ENCODE measurements at places on chromosomes 4 and X.

DNA sequence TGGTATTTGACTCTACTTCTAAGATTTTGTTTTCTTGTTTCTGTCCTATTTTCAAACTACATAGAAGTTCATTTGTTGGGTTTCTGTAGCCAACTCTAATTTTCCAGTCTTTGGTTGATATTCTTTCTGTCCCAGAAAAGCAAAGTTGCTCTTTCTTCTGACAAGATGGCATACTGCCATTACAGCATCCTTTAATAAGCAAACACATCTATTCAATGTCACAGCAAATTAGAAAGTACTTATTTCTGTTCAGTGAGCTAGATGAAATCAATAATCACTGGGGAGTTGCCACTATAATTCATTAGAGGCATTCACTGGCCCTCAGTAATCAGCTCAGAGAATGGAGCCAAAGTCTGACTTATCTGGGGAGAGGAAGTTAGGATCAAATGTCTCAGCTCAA, 1258.0 kb upstream of the IGFBP7 start:
- DNase-seq, result no peak

DNA sequence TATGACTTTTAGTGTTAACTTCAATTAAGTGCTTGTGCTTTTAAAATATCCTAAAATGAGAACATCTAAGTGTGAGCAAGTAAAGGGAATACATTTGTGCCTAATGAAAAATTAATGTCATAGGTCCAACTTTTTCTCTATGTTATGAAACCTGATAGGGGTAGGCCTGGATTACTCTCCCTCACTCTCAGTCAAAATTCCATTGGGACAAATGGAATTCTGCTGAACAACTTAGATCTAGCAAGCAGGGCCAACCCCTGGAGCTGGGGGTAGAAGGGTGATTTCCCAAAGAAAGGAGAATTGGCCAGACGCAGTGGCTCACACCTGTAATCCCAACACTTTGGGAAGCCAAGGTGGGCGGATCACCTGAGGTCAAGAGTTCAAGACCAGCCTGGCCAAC, 67.4 kb downstream of the EDNRA start:
- DNase-seq, result no peak

DNA sequence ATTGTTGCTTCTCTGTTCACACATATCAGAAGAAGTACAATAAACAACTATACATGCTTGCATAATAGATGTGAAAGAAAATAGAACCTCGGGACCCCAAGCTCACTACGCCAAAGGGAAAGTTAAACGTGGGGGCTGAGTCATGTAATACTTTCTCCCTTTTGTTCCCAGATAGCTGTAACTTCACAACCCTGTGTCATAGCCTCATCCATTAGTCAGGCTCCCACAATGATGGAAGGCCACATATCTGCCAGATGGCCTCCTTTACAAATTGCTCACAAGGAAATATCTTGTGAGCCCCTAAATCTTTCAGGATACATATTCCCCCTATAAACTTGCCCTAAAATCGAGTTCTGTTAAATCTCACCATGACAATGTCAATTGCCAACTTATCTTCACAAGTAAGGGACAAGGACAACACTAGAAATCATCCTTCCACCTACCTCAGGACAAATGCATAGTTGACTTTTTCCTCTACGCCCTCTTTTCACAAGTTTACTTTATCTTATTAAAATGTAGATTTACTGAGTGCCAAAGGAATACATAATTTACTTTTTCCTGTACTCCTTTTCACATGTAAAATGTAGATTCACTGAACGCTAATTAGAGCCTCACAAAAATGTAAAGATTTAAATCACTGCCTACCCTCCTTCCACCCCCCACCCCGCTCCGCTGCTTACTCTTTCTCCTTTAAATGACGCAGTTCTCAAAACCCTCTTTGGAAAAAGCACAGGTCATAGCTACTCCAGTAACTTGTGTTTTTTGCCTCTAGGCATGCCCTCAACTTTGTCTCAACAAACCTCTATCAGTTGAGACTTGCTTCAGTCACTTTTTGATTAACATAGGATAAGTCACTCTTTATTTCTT, 477.1 kb downstream of the DTHD1 start:
- no peak for DNase-seq

DNA sequence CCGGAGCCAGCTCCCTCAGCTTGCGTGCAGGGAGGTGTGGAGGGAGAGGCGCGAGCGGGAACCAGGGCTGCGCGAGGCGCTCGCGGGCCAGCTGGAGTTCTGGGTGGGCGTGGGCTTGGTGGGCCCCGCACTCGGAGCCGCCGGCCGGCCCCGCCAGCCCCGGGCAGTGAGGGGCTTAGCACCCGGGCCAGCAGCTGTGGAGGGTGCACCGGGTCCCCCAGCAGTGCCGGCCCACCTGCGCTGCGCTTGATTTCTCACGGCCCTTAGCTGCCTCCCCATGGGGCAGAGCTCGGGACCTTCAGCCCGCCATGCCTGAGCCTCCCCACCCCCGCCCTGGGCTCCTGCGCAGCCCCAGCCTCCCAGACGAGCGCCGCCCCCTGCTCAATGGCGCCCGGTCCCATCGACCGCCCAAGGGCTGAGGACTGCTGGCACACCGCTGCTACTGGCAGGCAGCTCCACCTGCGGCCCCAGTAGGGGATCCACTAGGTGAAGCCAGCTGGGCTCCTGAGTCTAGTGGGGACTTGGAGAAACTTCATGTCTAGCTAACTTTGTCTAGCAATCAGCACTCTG, 37.8 kb upstream of the SMARCAD1 start:
- DNase-seq, result no peak

DNA sequence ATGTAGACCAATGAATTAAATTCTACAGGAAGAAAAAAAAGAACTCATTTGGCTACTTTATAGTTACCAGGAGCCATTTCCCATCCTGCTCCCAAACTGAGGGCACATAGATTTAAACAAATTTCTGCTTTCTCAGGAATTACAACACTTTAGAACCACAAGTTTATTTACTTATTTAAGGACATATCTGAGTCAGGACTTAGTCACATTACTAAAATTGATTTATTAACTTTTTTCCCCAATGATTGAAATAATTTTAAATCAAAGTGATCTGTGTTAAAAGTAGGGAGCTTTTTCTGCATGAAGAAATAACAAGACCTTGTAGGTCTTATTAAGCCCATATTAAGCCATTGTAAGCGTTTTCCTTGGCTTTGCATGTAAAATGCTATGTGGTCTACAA, 291.0 kb upstream of the HAND2 start:
- DNase-seq, result no peak

GRCh38 chr4:141390571-141390970, 169.9 kb downstream of the ZNF330 start:
- DNase-seq, result no peak

DNA sequence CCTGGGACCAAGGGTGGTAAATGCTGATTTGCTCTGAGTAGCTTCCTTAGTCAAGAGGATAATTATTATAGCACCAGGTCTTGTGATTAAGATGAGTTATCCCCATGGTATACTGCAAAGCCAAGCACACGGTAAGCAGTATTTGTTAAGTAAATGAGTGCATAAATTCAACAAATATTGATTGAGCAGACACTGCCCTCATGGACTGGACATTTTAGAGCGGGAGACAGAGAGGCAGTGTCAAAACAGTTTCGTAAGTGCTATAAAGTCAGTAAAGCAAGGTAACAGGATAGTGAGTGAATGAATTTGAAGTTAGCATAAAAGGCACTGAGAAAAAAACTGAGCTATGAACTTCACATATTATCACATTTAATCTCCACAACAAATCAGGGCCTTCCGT, 13.9 kb downstream of the PHF8 start:
- DNase-seq, result no peak

- no peak for DNase-seq
Measured at GRCh38 chr4:82430964-82431745, 765 bp downstream of the ENOPH1 start.

- DNase-seq, result no peak
Measured at GRCh38 chr4:164540987-164541386, 212.9 kb upstream of the SMIM31 start.

- DNase-seq, result no peak
Measured at GRCh38 chr4:35725131-35725530, 519.2 kb downstream of the ARAP2 start.

DNA sequence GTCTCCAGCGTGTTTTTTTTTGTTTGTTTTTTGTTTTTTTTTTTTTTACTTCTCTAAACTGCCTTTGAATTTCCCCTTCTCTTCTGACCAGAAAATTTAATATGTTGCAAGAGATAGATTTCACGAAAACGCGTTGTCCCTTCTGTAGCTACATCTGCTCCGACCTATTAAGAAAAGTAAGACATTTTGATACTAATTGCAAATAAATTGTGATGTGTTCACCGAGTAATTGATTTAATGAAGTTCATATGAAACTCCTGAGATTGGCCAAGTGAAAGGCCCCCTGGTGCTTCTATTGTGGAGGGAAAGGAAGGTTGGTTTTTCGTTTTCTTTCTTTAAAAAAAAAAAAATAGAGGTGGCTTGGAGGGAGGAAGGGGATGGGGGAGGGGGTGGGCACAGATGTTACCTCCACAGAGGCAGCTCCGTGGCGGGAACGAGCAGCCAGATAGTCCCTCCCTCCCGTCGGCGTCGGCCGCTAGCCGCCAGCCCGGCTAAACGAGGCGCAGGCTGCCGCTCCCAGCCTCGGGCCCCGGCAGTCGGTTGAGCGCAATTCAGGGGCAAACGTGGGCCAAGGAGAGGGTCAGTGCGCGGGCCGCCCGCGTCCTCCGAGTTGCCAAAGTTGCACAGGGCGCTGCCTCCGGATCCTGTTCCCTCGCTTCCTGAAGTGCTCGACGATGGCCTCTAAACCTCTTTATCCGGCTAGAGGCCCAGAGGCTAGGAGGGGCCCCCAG, 139.1 kb upstream of the ZIC3 start:
- no peak for DNase-seq

GRCh38 chrX:149950681-149951080, 12.4 kb upstream of the EOLA2 start:
- DNase-seq, result no peak

DNA sequence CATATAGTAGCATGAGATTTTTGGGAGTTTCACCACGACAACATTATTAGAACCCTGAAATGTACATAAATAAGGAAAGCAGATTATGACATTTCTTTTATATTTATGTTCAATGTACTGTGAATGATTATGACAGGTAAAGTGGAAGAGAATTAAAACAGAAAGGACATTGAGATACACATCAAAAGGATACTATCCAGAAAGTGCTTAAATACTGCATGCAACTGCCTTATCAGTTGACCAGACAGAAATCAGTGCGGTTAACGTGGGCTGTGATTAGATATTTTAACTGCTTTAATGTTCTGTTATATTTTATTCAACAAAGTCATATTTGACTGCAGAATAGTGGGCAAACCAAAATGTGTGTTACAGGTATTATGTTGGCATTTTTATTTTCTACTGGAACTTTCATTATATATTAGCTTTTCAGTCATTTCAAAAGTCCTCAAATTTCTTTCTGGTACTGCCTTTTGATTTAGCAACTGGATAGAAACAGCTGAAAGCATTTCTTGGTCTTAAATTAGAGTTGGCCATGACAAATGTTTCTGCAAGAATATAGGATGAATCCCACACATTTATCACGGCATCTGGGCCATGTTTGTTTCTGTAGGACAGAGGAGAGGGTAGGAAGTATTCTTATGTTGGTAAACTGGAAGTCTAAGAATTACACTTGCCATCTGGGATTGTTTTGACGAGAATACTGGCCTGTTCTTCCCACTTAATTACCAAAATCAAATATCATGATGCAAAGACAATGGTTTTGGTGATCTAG, 255.2 kb downstream of the SLC39A8 start:
- no peak for DNase-seq

DNA sequence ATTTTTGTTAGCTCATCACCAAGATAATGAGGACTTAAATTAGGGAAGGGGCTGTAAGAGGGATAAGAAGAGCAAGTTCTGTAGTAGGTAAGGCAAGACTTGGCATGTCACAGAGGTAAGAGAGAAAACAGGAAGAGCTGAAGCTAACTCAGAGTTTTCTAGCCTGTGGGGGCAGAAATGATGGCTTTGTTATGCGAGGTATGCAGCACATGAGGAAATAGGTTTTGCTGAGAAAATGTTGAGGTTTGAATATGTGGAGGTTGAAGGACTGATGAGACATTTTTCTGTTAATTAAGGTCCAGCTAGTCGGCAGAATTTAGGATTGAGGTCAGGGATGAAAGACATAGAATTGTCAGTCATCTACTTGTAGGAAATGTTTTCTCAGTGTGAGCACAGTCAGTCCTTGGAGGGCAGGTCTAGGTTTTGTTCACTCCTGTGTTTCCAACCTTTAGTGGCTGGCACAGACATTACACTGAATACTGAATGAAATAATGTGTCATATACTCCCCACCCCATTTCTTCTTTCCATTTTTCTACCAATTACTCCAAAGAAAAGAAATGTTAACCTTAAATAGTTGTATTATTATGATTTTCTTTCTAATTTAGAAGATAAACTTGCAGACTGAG, 154.0 kb upstream of the AADAT start:
- DNase-seq, result no peak

DNA sequence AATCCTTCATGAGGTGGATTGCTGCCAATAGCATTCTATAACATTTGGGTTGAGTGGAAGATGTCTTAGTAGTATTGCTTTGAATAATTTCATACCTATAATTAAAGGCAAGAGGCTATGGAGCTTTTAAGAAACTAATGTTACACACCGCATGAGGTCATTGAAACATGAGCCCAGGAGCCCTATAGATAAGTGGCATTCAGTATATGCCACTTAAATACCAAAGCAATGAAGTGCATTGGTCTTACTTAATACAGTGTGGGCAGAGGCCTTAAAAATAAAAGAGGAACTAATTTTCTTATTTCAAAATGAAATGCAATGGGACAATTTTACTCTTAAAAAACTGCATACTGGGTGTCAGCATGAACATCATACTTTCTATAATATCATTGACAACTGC, 47.5 kb downstream of the SPATA18 start:
- no peak for DNase-seq

GRCh38 chr4:23887989-23888388, 1.9 kb downstream of the PPARGC1A start:
- DNase-seq, result no peak

- DNase-seq, result no peak
Measured at GRCh38 chr4:19135895-19136633, 1114.5 kb upstream of the LCORL start.

DNA sequence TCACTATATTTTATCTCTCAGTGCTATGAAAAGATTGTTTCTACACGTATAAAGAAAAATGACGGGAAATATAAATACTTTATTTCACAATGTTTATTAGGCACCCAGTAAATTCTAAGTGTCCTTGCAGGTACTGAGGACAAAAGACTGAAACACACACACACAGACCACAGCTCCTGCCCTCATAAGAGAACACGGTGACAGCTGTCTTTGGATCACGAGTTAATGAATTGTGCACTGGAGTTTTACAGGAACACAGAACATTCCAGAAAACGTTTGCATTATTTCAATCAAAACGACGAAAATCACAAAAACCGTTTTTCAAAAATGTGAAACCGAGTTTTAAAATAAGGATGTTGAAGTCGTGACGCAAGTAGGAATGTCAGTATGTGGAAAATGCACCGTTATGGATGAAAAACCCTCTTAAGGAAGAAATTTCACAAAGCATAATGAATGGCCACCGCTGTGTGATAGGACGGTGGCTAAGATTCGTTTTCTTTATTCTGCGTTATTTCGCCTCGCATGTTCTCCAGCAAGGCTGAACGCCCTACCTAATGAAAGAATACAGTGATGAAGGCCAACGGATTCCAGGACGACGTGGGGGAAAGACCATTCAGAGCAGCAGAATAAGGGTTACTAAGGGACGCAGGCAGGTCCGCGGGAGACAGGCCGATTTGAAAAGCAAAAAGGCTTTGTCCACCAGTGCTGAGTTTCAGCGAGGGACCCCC, 24.2 kb downstream of the FAM156A start:
- no peak for DNase-seq

Measured in activated T-cell treated with anti-CD3 and anti-CD28 coated beads for 24 hours (primary cell).